Naive thymus-derived CD4-positive, alpha-beta T cell (primary cell): ENCODE measurements at places on chromosomes 6 and 20. TPM values are rescaled to one million over a fixed set of nuclear protein-coding genes. Genes with fewer than 3 reads are reported as not detected.

DNA sequence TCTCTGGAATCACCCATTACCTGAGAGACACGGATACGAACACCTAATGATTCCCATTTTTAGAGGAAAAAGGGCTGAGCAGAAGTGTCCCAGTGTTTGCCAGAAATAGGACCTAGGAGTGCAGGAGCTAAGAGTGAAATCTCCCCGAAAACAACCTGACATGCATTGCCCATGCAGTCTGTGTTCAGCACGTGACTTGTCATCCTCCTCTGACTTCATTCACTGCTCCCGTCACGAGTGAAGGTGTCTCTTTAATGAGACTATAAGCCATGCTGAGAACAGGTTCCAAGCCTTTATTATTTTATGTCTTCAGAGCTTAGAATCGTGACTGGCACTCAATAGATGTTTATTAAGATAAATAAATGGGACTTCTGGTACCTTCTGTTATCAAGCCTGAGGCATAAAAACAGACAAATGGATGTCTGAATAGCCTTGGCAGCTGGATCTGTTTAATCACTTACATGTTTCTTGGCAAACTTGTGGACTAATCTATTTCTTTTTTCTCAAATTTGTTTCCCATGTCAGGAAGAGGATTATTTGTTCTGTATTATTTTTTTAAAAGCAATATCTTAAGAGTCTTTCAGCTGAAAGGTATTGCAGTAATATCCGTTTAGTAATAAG, 3.7 kb upstream of the MLIP start:
- no peak for DNase-seq

PTCHD4 gene
- total RNA-seq = not detected

BMP5 gene
- not detected for total RNA-seq

DNA sequence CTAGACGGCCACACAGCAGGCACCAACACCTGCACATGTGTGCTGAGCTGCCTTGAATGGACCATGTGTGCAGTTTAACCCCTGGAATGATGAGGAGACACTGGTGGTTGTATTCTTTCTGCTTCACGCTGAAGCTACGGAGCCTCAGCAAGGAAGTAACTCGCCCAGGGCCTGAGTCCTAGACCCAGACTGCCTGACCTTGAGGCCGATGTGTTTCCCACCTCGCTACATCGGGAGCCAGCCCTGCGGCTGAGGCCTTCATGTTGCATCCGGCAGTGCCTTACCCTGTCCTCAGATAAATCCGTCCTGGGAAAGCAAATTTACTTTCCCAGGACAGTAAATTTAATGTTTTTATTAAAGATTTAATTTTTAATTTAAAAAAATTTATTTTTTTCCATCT, 110.0 kb upstream of the MTHFD1L start:
- DNase-seq = no peak

- DNase-seq = no peak
Observed at GRCh38 chr6:44956396-44956795, 371.7 kb upstream of the RUNX2 start.

- DNase-seq = no peak
Observed at GRCh38 chr6:73769976-73770375, 74.0 kb downstream of the CD109 start.

DNA sequence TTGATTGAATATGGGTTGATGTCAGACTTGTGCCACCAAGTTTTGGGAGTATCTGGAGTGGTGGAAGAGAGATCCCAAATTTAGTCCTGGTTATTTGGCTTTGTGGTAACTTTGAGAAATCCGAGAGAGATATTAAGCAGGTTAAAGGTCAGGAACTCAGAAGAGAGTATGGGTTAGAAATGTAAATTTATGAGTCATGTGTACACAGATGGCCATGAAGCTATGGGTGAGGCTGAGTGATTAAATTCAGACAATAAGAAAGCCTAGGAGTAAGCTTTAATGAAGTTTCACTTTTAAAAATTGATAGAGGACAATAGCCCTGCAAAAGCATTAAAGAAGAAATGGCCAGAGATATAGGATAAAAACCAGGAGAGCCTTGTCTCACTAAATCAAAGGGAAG, 14.3 kb downstream of the RIMS1 start:
- no peak for DNase-seq

GRCh38 chr6:127458817-127459216, 372 bp downstream of the KIAA0408 start:
- DNase-seq = no peak

NFATC2 gene
- 42.6 TPM for total RNA-seq

DNA sequence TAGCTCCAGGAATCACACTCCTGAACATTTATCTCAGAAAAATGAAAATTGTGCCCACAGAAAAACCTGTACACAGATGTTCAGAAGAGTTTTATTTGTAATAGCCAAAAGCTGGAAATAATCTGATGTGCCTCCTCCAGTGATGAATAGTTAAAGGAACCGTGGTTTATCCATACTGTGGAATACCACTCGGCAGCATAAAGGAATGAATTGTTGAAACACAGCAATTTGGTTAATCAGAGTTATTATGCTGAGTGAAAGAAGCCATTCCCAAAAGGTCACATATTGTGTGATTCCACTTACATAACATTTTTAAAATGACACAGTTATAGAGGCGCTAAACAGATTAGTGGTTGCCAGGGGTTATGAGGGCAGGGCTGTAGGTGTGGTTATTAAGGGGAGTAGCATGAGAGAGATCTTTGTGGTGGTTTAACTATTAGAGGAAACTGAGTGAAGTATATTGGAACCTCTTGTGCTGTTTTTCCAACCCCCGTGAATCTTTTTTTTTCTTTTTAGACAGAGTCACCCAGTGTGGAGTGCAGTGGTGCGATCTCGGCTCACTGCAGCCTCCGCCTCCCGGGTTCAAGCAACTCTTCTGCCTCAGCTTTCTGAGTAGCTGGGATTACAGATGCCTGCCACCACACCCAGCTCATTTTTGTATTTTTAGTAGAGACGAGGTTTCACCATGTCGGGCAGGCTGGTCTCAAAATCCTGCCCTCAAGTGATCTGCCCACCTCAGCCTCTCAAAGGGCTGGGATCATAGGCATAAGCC, 26.2 kb downstream of the PSMF1 start:
- DNase-seq = no peak

SYNGAP1 gene
- total RNA-seq = 54.2 TPM

RIPOR3 gene
- total RNA-seq = not detected

GRCh38 chr20:46784436-46785127, 75.1 kb downstream of the SLC2A10 start:
- DNase-seq = no peak

DNA sequence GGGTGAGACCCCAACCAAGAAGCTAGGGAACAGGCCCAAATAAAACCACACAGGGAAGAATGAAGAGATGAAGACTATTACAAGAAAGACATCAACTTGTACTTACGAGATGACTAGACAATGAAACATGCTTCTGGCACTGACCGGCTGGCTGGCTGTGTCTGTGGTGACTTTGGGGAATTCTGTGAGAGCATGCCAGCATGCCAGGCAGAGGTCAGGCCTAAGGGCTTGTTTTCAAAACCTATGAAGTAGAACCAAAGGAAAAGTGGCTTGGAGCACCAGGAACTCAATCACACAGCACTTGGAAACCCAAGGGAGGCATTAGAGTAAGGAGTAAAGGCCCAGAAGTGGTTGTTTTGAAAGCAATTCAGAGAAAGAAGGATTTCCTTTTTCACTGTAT, 28.4 kb upstream of the GSTA3 start:
- DNase-seq = no peak

GRCh38 chr6:165744555-165745228, 81.7 kb upstream of the PDE10A start:
- no peak for DNase-seq

- peak; percentile 57 for DNase-seq
Observed at GRCh38 chr6:157034436-157035230, 257.5 kb downstream of the ARID1B start.

- no peak for DNase-seq
Observed at GRCh38 chr20:15200147-15200565, 862.7 kb upstream of the FLRT3 start.

DNA sequence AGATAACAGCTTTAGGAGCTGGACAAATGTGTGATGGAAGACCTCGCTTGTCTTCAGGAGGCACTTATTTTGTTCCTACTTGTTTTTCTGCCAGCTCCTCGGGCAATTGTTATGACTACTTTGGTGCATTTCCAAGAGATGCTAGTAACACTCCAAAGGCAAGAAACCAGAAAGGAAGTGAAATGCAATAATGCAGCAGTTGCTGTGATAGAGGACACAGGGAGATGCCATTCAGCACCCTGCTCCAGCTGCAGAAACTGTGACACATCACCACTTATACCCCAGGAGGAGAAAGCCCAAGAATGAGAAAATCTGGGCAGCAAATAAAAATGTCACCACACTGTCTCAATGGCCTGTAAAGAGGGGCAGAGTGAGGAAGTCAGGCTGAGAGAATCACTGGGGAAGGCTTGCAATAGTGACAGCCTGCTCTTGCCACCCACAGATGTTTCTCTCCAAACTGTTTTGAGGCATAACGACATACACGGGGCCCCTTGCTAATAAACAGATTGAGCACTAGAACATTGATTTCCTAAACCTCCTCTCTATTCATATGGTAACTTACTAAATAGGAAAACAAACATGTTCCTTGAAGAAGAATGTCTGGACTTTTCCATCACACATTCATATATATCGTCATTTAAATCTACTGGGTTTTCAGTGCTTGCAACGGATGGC, 231.0 kb upstream of the PRND start:
- no peak for DNase-seq

FAM162B gene
- total RNA-seq = not detected

GRCh38 chr6:17984812-17985670, 2.4 kb downstream of the KIF13A start:
- no peak for DNase-seq

BACH2 gene
- 133 TPM for total RNA-seq

DNA sequence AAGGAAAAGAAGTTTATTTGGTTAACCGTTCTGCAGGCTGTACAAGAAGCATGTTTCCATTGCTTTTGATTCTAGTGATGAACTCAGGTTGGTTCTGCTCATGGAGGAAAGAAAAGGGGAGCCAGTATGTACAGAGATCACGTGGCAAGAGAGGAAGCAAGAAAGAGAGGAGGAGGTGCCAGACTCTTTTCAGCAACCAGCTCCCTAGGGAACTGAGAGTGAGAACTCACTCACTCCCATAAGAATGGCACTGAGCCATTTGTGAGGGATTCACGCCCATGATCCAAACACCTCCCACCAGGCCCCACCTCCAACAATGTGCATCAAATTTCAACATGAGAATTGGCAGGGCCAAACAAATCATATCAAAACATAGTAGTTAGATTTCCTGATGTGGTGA, 649.1 kb downstream of the EPM2A start:
- DNase-seq = no peak

DNA sequence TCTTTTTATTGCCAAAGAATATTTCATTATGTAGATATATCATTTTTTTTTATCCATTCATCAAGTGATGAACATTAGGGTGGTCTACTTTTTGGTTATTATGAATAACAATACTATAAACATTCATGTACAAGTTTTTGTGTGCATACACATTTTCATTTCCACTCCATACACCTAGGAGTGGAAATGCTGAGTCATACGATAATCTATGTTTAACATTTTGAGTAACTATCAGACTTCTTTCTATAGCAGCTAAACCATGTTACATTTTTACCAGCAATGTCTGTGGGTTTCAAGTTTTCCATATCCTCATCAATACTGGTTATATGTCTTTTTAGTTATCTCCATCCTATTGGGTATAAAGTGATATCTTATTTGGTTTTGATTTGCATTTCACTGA, 65.7 kb downstream of the PRSS35 start:
- DNase-seq = no peak

DNA sequence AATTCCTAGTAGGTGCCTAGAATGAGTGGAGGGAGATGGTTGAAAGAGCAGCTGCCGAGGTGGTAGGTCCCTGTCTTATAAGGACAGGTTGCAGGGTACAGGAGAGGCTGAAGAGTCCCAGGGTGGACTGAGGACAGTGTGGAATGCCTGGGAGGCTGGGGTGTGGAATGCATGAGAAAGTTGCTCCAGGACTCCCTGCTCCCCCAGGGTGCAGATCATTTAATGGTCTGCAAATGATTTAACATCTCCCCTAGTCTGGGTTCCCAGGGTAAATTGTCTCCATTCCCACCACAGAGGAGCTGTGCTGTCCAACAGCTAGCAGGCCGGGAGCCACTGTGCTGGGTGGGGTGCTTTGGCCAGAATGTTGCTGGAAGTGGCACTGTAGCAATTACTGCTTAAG, 76.0 kb downstream of the CD83 start:
- no peak for DNase-seq

POU5F1 gene
- 0.46 TPM for total RNA-seq

ANKS1A gene
- total RNA-seq = 7.3 and 8.9 TPM in 2 replicates

KHDC1 gene
- total RNA-seq = 2.9 and 3.7 TPM in 2 replicates

- DNase-seq = no peak
Observed at GRCh38 chr6:21349834-21350233, 243.7 kb upstream of the SOX4 start.

- DNase-seq = no peak
Observed at GRCh38 chr6:169968541-169969270, 217.3 kb downstream of the ERMARD start.

- DNase-seq = no peak
Observed at GRCh38 chr6:25959890-25960536, 2.6 kb upstream of the TRIM38 start.

DNA sequence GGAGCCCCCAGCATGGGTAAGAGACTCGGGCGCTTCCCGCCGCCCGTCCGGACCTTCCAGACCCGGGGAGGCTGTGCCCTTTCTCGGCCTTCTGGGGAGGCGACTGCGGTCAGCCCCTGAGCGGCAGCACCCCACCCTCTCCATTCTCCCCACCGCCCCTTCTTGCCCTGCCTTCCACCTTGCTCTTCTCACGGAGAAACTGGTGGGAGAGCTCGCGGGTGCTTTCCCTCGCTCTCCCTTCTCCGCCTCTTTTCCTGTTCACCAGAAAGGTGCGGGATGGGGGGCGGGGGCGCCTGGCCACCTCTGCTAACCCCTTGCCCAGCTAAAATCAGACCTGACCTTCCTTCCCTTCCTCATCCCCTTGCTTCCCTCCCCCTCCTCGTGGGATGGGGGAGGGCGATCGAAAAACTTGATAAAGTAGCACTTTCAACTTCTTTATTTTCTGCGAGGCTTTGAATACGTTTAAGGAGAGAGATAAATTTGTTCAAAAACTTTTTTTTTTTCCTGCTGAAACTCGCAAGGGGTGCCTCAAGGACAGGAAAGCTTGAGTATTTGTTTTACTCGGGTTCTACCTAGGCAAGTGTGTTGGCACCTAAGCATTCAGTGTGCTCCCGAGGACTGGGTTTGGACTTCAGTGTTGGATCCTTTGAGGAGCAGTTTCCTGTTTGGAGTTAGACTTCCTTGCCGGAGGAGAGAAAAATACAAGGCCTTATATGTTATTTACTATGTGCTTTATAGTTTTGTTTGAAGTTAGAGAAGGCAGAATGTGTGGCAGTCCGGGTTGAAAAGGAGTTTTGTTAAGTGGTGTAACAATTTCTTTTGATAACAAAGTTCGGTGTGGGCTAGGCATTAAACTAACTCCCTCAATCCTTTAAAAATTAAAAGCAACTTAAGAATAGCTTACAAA, 897 bp downstream of the CD2AP start:
- DNase-seq = peak; percentile 71

- DNase-seq = no peak
Observed at GRCh38 chr6:35219683-35220326, 6.0 kb downstream of the SCUBE3 start.

FAM209B gene
- 3.9 TPM for total RNA-seq

EPPIN gene
- total RNA-seq = not detected

GRCh38 chr6:12601881-12602280, 114.7 kb upstream of the PHACTR1 start:
- no peak for DNase-seq
